ENCODE measurements at places on chromosomes 5 and 9.

GRCh38 chr9:13480693-13481092, 201.2 kb upstream of the MPDZ start:
- no peak for DNase-seq

DNA sequence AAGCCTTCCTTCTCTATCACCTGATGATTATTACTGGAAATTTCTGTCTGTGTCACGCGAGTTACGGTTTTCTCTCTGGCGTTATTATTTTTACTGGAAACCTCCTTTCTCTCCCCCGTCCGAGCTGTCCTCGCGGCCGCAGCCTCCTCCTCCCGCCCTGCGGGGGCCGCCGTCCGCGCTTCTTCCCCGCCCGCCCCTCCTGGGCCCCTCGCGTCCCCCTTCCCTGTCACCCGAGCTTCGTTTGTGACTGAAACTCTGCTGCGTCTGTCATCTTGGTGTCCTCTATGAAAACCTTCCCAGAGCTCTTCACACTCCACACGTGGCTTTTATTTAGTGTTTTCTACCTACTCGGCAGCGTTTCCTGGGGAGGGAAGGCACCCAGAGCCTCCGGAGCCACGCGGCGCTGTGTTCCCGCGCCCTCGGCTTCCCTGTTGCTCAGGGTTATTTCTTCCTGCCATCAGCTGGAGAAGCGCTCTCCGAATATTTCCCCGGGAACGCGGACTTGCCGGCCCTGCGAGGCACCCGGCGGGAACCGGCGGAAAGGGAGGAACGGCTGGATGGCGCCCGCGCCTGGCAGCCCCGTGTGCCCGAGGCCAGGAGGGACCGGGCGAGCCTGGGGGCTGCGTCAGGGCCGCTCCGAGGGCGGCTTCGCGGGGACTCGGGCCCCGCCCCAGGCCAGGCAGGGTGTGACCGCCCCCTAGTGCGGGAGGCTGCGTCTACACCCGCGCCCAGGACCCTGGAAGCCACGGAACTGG, 33.9 kb downstream of the TRIP13 start:
- DNase-seq = peak; percentile 6

DNA sequence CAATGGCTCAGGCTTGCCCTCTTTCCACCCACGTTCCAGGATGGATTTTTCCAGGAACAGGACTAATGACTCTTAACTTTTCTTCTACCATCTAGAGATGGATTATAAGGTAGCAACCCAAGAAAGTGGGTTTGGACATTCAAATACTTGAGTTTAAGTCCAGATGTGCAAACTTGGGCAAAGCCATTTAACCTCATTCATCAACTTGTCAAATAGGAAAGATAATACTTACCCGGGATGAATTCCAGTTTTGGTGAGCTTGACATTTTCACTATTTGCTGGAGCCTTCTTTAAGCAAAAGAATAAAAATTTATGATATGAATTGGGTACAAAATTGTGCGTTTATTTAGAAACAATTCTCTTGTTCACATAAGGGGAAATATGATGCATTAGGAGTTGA, 44.3 kb upstream of the ZBED3 start:
- no peak for DNase-seq

DNA sequence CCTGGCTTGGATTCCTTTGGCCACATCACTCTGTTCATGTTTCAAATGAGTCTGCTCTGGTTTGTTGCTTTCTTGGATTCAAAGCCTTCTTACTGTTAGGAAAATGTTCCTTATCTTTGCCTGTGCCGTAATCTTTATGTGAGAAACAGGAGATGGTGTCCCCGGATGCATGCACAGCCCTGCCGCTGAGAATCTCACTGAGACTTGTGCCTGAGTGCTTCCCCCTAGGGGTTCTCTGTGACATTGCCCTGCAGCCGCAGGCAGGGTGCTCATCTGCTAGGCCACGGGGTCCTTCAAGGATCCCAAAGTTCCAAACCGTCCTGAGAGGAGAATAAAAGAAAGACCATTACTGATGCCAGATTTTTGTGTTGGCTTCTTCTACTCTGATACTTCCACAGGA, 81.4 kb upstream of the ANKRD55 start:
- peak; percentile 20 for DNase-seq

DNA sequence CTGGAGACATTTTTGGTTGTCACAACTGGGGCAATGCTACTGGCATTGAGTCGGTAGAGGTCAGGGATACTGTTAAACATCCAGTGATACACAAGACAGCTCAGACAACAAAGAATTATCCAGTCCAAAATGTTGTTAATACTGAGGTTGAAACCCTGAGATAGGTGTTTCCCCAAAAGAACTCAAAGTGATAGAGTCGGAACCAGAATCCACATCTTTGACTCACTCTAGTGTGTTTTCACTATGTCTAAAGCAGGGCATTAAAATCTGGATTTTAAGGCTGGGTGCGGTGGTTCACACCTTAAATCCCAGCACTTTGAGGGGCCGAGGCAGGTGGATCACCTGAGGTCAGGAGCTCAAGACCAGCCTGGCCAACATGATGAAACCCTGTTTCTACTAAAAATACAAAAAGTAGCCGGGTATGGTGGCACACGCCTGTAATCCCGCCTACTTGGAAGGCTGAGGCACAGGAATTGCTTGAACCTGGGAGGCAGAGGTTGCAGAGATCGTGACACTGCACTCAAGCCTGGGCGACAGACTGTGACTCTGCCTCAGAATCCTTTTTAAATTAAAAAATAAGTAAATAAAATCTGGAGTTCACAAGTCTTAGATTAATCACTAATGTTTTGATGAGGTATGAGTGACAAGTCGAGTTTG, 17.0 kb downstream of the SLC31A1 start:
- no peak for DNase-seq

DNA sequence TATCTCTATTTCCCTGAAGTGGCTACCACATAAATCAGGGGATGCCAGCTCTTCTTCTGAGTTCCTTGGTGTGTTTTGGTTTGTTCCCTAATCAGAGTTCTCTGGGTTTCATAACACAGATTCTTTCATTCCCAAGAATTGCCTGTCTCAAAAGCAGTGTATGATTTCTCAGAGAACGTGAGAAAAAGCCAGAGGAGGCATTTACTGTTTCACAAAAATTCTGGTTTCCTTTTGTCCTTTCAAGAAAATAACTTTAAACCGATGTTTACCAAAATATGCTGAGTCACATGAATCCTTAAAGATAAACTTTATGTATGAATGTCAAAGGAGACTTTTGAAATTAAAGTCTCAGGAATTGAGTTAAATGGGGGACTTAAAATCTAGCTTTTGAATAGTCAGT, 314.3 kb downstream of the EBF1 start:
- no peak for DNase-seq

DNA sequence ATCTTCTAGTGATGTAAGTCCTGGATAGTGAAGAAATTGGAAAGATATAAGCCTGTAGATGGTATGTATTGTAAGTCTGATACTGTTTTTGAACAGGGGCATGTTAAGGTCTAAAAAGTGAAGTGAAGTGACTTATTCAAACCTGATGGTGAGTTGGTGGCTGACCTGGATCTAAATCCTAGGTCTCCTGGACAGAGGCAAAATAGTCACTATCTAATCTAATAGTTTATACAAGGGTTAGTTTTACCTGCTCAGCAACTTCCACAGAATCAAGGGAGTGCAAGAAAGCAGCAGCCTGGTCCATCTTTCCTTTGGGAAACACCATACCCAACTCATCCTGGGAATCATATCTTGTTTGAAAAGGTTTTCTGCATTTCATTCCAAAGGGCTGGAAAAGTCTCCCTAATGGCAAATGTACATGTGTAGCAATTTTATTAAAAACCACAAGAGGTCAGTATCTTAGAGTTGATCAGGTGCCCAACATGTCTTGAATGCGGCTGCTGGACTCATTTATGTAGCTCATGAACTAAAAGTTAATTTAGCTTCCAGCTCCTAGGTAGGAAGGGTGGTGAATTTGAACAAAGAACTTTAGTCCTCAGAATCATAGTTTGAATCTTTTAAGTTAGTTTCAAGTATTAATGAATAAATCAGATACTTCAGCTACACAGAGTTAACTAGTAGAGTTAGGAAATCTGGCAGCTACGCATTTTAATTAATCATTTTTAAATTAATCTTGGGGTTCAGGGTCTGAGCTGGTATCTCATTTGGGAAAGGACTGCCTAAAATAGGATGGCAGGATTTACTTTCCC, 26.0 kb downstream of the SKP2 start:
- no peak for DNase-seq

- DNase-seq = no peak
Measured at GRCh38 chr9:14895806-14896205, 14.4 kb downstream of the FREM1 start.

DNA sequence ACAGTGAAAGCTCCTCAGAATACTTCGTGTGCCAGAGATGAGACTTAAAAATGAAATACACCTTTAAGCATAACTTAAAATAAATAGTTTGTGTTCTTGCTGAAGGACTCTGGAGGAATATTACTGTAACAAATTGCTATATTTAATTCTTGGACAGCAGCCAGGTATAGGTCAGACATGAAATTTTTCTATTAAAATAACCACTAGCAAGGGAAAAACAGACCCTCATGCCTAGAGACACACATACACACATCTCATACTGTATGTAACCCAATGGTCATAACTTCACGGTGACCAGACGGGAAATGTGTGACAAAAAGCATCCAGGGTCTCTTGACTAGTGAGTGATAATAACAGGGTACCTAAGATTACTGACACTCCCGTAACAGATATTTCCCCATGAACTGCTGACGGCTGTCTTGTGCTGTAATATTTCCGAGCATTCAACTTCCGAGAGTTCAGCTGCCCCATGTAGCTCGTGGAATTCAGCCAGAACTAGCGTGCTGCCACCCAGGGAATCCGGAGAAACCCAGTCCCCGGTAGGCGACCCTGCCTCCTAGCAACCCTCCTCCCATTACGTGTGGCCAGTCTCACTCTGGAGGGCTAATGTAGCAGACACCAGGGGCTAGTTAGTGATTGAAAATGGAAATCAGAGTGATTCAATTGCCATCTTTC, 2295.1 kb upstream of the WWC1 start:
- no peak for DNase-seq
